ENCODE measurements at places on chromosomes 5 and 9.
A peak's percentile ranks its signal among the peaks of the same experiment; 100 is the strongest.

DNA sequence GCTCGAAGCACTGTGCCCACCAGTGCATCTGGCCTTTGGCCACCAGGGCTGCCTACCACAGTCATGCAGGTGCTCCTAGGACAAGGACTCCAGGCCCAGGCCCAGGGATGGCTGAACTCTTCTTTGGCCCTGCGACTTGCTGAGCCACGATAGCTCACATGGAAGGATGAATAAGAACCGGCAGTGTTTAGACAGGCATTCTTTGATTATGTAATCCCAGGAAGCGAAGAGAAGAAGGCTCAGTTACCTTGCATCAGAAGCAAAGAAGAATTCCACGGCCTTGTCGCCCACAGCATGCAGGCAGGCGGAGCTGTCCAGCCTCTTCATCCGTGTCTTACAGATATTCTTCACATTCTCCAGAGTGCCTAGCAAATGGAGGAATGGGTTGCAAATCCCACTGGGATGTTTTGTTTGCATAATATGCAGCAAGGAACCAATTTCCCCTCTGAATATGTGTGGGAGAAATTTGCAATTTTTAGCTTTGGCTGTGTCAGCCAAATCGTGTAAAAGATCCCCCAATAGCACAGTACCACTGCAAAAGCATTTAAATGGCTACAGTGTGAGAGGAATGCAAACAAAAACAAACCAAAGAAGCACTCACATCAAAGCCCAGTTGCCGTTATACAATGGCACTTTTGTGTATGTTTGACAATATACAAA lies 29.1 kb downstream of the GFPT2 start:
- DNase-seq = no peak

- DNase-seq = no peak
Measured at GRCh38 chr5:63923914-63924313, 38.3 kb downstream of the HTR1A start.

GRCh38 chr9:116687074-116687753 lies at the start of gene TRIM32:
TSS of gene TRIM32 (plus strand) at chr9:116687305. CDS start at chr9:116697743, 10,438 bp downstream.
- DNase-seq = peak; percentile 95

DNA sequence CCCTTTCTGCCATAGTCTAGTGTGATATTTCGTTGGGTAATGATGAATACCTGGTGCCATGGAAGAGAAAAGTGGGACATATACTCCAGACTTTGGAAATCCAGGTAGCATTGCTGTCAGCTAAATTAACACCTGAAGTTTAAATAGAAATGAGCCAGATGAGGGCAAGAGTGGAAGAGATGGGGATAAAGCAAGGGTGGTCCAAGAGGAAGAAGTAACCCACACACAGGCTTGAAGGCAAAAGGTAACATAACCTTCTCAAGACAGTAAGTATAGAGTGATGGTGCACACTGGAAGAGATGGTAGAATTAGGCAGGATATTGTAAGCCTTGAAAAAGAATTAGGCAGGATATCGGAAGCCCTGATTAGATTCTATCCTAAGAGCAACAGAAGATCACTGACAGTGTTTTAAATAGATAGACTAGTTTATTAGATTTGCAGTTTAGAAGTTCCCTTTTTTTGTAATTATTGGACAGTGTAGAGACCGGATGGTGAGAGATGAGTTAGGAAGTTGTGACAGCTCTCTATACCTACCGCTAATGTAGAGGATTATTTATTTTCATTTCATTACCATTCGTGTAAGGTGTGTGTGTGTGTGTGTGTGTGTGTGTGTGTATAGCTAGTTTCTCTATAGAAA lies 16.8 kb downstream of the ANXA1 start:
- no peak for DNase-seq

GRCh38 chr5:143304836-143305475 lies 98.5 kb downstream of the NR3C1 start:
- DNase-seq = no peak

DNA sequence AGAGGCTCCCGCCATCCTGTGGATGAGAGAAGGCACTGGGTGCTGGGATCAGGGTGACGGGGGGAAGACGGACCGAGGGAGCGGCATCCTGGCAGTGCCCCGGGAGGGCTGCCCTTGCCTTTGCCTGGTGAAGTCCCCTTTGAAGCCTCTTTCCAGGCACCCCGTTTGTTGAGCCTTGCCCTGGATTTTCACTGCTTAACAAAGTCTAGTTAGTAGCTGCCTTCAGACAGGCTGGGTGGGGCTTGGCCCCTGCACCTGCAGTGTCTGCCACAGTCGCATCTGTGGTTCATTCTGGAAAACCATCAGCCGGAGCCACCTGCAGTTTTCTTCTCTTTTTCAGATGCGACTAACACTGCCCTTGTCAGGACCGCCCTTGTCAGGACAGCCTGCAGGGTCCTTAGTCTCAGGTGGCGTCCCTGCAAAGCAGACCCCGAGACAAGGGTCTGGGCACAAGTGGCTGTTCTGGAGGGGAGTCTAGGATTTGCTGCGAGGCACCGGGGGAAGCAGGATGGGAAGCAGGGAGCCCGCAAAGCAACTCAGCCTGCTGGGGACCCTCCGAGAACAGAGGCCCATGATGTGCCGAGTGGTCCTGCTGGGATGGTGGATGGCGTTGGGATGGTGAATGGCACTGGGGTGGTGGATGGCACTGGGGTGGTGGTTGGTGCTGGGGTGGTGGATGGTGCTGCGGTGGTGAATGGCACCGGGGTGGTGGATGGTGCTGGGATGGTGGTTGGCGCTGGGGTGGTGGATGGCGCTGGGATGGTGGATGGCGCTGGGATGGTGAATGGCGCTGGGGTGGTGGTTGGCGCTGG lies 147.9 kb upstream of the COL5A1 start:
- no peak for DNase-seq

DNA sequence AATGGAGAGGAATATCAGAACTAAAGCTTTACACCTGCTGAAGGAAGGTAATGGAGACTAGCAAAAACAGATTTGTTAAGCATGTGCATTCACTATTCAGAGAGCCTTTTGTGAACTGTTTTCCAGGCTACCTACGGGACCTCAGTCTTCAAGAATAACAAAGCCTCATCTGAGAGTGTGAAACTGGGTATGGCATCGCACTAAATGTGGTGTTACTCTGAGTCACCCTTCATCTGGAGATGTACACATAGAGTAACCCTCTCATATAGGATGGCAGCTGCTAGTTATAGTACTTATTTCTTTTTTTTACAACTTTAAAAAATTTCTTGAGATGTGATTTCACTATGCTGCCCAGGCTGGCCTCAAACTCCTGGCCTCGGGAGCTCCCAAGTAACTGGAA lies 306.8 kb downstream of the ZNF608 start:
- no peak for DNase-seq

DNA sequence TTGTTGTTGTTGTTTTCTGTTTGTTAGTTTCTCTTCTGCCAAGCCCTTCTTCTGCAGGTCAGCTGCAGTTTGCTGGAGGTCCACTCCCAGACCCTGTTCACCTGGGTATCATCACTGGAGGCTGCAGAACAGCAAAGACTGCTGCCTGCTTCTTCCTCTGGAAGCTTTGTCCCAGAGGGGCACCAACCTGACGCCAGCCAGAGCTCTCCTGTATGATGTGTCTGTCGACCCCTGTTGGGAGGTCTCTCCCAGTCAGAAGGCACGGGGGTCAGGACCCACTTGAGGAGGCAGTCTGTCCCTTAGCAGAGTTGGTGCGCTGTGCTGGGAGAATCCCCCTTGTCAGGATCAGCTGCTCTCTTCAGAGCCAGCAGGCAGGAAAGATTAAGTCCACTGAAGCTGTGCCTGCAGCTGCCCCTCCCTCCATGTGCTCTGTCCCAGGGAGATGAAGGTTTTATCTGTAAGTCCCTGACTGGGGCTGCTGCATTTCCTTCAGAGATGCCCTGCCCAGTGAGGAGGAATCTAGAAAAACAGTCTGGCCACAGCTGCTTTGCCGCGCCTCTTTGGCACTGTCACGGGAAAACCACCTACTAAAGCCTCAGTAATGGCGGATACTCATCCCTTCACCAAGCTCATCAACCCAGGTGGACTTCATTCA lies 299.2 kb downstream of the EDIL3 start:
- no peak for DNase-seq

DNA sequence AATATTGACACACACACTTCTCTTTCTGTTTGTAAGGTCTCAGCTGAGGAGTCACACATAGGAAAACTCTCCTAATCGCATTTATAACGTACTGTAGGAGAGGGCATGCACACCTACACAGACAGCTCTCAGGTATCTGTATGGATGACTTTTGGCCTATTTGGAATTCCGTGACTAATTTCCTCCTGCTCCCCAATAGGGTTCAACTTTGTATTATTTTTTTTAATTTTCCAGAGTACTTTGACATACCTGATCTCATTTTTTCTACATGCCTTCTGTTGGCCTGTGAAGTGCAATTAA lies 195.9 kb downstream of the ARHGAP26 start:
- no peak for DNase-seq

GRCh38 chr5:82347201-82347865 lies 69.2 kb upstream of the RPS23 start:
- DNase-seq = no peak

Measured in GM13977 (cell line).